ENCODE measurements at places on chromosomes 2 and 18.

DNA sequence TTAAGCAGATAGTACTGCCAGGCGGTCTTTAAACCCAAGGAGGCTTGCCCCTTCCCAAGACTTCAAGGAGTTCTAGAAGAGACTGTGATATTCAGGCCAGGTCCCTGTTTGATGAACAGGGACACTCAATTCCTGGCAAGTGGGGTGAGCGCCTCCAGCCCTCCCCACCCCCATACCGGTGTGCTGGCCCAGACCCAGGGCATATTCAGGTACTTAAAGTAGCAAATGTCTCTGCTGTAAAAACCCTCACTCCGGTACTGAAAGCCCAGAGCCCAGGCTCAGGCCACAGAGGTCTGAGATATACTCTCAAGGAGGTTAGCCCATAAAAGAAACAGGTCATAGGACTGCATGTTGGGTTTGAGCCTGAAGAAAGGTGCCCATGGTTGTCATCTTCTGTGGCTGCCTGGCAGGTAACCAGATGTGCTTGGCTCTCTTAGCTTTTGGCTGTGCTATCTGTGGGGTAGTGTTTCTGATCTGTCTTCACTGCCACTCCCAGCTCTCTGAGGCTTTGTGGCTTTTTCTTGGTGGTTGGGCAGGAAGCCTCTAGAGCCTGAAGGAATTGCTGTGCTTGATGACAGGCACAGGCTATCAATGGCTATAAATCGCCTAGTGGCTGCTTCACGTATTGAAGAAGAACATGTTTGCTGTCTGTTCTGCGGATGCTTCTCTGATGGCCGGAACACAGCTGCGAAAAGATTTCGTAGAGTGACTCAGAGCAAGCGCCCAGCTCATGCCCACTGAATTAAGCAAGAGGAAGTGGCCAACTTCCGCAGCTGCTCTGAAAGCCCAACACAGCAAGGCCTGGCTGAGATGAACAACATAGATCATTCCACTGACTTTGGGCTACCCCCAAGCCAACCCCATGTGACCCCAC is 63.3 kb upstream of the ALPP start:
- DNase-seq = no peak

GRCh38 chr2:102304268-102304667 is 7.1 kb upstream of the IL1RL1 start:
- no peak for DNase-seq

GRCh38 chr2:111632661-111633060 is 251.3 kb downstream of the ANAPC1 start:
- DNase-seq = no peak

DNA sequence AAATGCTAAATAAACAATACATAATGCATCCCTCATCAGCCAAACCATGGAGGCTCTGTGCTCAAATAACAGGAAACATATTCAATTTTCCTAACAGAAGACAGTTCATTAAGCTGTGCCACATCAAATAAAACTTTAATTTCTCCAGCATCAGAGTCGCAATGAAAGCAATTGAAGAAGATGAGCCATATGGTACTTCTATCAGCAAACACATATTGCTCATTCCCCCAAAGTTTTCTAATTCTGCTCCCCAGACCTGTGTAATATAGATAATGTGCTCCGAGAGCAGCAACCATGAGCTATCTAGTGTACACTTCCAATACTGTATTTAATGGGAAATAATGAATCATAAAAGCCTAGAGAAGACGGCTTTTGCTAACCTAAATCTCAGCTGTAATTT is 263.2 kb downstream of the MEIS1 start:
- no peak for DNase-seq

DNA sequence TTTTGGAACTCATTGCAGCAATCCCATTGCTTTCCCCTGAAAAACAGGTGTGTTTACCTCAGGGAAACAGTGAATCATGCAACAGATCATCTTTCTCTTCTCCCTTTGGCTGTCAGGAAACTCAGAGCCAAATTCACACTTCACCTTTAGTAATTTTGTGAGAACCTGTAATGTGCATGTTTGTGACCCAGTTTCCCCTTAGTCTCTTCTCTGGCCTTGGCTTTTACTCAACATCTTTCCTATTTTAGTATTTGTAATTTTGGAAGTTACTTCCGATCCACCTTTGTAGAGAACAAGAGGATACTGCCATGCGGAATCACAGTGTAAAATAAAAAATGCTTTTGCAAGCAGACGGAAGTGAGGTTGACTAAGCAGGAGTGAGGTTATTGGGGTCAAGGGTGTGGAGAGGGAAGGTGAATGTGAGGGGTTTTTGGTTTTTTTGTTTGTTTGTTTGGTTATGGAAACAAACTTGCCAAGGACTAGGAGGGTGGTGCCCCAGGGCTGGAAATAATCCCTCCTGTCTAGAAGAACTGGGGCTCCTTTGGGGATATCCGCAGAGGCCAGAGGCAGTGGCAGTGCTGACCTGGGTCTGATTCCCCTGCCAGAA is 14.0 kb downstream of the ASPRV1 start:
- DNase-seq = no peak

- DNase-seq = no peak
Observed at GRCh38 chr2:150169237-150169629, 318.2 kb downstream of the RND3 start.

DNA sequence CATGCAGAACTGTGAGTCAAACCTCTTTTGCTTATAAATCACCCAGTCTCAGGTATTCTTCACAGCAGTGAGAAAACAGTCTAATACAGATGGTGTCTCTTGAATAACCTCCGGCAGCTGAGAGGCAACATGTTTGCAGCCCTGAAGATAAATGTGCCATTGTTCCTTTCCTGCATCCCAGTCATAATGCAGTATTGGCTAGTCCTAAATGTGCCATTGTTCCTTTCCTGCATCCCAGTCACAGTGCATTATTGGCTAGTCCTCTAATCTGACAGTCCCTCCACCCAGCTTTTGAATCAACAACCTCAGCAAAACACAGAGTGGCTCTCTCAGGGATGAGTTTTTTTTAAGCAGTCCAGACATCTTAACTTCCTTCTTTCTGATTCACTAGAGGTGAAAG is 550.7 kb downstream of the RIT2 start:
- no peak for DNase-seq

GRCh38 chr2:158154596-158154995 is 52.9 kb downstream of the UPP2 start:
- DNase-seq = no peak

DNA sequence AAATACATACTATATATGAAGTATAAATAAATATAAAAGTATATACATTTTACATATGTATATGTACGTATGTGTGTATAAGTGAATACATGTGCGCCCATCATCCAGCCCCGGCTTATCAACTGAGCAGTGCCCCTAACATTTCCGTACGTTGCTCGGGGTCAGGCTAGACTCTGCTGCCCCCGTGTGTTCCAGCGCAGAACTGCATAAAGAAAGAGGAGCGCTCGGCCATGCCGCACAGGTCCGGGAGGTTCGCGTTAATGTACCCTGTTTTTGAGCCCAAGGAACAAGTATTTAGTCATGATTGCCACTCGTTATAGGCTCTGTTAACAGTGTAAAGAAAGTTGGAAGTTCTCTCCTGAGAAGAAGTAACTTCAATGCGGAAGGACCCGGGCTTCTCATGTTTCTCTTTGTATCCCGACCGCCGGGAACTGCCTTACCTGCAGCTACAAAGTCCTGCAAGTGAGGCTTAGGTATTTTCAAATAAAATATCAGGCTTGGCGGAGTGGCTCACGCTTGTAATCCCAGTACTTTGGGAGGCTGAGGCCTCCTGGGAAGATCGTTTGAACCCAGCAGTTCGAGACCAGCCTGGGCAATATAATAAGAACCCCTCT is 55.7 kb downstream of the CD8B2 start:
- peak; percentile 82 for DNase-seq

DNA sequence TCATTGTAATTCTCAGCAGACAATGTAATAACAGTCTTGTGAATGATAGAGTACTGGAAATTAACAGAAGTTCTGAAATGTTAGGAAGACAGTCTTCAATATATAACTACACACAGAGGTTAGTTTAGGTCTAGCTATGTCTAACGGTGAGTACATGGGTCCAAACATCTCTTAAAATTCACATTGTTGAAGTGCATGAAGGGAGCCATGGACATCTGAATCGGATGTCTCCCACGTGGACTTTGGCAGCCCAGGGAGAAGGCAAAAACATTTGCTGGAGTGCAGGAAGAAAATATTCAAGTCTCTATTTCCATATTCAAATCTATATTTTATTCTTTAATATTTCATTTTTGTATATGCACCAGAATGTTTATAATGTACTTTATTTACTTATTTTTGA is 34.8 kb downstream of the CACNB4 start:
- no peak for DNase-seq

GRCh38 chr18:48200631-48201336 is 208.4 kb downstream of the ZBTB7C start:
- no peak for DNase-seq

DNA sequence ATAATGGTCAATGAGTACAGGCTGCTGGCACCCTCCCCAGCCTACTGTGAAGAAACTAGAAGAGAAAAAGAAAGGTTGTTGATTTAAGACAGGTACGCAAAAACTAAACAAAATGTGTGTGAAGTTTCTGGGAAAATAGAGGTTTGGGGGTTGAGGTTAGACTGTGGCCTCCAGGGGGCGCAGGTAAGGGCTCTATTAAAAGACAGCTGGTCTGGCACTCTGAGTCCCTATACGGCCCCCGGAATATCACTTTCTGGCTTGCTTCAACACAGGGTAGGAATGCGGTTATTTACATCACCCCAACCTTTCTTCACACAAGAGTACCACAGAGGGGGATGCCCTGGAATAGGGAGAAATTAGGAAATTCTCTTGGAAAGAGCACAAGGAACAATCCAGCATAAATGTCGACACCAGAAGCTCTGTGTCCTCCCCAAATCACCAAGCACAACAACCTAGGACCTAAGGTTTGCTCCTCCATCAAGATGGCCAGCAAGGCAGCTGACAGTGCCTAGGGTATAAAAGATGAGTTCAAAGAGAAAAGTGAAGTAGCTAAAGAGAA is 480.8 kb upstream of the KLHL29 start:
- DNase-seq = peak; percentile 27

DNA sequence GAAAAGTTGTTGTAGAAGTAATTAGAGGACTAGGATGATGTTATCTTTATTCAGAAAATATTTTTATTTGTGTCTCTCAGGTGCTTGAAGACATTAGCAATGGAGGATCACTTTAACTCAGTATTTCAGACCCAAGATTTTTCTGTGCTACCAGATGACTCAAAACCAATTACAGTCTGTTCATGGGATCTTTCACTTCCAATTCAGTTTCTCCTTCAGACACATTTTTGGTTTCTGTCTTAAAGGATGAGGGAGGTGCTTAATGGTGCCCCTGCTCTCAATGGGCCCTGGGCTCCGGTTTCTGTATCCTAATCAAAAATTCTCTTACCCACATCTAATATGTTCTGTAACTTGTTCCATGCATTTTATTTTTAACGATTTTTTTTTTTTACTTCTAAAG is 53.7 kb upstream of the HDAC4 start:
- DNase-seq = no peak

DNA sequence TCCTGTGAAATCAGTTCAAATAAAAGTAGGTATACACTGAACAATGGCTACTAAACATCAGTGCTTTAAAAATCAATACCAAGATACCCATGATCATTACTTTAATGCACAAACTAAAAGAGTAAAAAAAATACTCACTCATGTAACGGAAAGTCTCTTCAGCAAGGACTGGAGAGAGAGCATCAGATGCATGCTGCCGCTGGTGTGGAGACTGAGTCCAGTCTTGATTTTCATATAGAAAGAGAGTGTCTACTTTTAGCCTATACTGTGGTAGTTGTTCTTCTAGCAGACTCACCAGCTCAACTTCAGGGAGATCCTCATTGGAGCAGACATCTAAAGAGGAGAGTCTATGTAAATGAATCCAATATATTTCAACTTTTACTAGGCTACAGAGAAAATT is 44.0 kb downstream of the TRAK2 start:
- DNase-seq = no peak

- no peak for DNase-seq
Observed at GRCh38 chr2:48278590-48278989, 251.4 kb upstream of the STON1 start.

- DNase-seq = no peak
Observed at GRCh38 chr2:156565066-156565710, 129.0 kb downstream of the GPD2 start.

DNA sequence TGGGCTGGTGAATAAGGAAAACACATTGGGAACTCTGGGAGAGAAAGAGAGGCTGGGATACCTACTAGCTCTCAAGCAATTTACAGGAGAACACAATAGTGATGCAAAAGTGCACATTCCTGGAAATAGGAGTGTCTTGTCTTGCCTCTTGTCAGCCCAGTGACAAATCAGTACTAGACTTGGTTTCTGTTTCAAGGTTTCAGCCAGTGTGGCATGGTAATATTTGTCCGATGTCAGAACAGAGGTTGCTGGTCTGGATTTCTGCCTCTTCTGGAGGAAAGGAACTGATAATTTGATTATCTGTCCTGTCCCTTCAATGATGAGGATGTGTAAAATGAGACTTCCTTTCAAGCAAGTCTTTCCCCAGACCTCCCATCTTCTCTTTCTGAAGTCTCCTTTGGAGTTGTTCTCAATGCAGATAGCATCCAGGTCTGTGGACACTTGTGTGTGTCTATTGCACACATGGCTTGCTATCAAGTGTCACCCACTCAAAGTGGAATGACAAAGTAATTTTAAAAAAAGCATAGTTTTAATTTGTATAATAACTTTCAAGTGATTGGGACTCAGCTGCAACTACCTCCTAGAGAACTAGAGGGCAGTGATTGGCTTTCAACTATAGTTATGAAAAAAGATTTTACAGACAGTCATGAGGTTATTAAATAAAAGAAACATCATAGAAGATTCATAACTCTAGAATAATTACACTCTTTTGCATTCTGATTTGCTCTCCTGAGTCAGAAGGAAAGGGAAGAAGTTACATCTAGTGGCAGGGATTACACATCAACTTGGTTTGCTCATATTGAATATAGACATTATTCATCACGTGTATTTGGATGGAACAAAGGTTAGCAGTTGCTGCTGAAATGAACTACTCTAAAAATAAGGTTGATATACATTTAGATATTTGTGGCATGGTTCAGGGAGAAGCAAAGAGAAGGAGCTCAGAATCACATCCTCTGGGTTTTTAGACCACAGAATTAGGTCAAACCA is 4.5 kb downstream of the GPR39 start:
- DNase-seq = no peak

GRCh38 chr2:1787755-1788477 is 43.6 kb upstream of the PXDN start:
- DNase-seq = no peak

DNA sequence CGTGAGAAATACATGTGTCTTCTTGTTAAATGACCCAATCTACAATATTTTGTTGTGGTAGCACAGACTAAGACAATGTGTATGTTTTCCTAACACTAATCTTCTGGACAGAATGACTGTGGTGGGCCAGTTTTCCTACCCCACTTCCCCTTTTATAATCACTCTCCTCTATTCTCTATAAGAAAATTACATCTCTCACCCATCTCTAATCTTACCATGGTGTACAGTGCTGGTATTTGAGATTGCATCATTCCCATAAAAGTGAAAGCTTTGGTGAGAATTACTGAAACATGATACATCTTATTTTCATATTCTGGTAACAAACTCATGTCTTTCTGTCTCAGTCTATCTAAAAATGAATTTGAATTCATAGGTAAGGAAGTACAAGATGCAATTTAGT is 40.5 kb downstream of the CAVIN2 start:
- no peak for DNase-seq

- DNase-seq = no peak
Observed at GRCh38 chr2:212117926-212118325, 420.7 kb downstream of the ERBB4 start.

Data from K562 (cell line).